ENCODE measurements at places on chromosomes 12 and 14. TPM values are rescaled to one million over a fixed set of nuclear protein-coding genes. Genes with fewer than 3 reads are reported as not detected.

Gene ZFHX2
- total RNA-seq = 1.2 TPM

Gene GPR68
- 5.9 TPM for total RNA-seq

Gene PTCSC3
- not detected for total RNA-seq

Gene CCDC38
- total RNA-seq = 0.16 TPM

Gene RNF212B
- total RNA-seq = not detected

Gene ADAMTS20
- total RNA-seq = 0.47 TPM

Gene IFI27
- 12.2 TPM for total RNA-seq

Gene TMTC3
- total RNA-seq = 30.4 TPM

Gene CLEC2D
- 11.4 TPM for total RNA-seq

Gene KRT83
- not detected for total RNA-seq

Gene SIX6
- not detected for total RNA-seq

Gene NKX2-1
- 0.31 TPM for total RNA-seq

Gene POTEG
- not detected for total RNA-seq

Gene OR4N5
- total RNA-seq = not detected

Gene GDF3
- not detected for total RNA-seq

Gene MGP
- total RNA-seq = 3.9 TPM

Gene CLEC4D
- total RNA-seq = not detected

Gene DPPA3
- total RNA-seq = not detected

Gene ANGEL1
- total RNA-seq = 10.3 TPM

Gene LMO3
- 363 TPM for total RNA-seq

Gene ERBB3
- total RNA-seq = 2.2 TPM

Gene BEGAIN
- total RNA-seq = 8.1 TPM

Gene LMNTD1
- 1.1 TPM for total RNA-seq

Gene KRT71
- not detected for total RNA-seq

Gene EFCAB11
- total RNA-seq = 3.7 TPM

Gene KLRD1
- 0.16 TPM for total RNA-seq

Gene SLC5A8
- 1.4 TPM for total RNA-seq

Gene RAD51AP1
- 5.5 TPM for total RNA-seq

Gene KIF26A
- 13.1 TPM for total RNA-seq

Gene HCAR2
- not detected for total RNA-seq

Gene CD4
- 2.3 TPM for total RNA-seq
